ENCODE measurements at places on chromosomes 3 and 15.

GRCh38 chr15:87083201-87083600 lies 1003.5 kb downstream of the AGBL1 start:
- no peak for DNase-seq

DNA sequence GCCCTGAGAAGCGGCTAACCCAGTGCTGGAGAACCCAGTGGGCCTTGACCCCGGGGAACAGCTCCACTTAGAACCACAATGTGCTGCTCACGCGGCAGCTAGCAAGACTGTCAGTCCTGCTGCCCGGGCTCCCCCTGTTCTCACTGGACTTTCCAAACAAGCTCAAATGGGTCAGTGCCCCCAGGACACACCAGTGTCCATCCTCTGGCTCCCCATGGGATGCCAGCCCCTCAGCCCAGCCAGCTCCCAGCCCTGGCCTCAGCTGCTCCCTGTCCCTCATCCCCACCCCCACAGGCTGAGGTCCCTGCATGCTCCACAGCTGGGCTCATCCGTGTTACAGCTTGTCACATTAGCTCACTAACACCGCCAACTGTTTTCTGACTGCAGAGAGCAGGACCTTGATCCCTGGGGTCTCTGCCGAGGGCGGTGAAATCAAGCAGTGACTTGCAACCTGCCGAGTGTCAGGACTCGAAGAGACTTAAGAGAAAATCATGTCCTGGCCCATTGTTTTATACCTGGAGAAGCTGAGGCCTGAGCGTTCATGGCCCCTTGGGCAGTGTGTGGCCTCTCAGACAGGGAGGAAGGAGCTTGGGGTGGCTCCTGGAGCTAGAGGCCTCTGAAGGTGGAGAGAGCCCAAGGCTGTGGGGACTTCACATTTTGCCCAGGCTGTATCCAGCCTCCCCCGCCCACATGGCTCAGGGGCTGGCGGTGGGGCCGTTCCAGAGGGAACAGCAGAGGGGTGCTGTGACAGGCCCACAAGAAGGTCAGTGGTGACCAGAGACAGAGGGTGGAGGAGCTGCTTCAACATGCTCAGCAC lies 157.5 kb downstream of the MEGF11 start:
- no peak for DNase-seq

DNA sequence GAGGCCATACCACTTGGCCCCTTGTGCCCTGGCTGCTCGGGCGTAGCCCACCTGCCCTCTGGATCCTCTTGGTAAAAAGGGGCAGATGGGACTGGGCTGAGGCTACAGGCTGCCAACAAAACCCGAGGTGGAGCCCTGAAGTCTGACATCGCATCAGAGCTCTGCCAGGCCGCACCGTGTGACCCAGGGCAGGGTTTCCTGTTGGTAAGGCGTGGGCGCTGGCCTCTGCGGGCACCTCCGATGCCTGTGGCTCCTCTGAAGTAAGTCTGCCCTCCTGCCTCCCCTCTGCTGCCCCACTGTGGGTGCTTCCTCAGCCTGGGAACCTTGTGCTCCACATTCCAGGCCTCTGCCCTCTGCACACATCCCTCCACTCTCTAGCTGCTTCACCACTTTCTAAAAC lies 8.9 kb downstream of the CHDH start:
- DNase-seq: no peak

DNA sequence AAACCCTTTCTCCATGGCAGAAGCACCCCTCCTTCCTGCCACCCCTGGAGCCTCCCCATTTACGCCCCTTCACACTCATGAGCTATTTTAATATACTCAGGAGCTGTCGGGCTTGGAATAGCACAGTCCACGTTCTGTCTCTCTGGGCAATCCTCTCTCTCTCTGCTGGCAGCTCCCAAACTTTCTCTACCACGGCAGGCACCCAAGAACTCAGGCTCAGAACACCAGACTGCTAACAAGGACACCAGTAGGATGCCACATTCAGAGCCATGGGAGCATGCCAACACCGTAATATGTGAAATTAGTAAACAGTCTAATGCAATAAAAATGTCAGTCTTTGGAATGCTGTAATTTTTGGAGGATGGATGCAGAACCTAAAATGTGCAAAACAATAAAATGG lies 19.3 kb downstream of the TNFAIP8L3 start:
- DNase-seq: no peak

DNA sequence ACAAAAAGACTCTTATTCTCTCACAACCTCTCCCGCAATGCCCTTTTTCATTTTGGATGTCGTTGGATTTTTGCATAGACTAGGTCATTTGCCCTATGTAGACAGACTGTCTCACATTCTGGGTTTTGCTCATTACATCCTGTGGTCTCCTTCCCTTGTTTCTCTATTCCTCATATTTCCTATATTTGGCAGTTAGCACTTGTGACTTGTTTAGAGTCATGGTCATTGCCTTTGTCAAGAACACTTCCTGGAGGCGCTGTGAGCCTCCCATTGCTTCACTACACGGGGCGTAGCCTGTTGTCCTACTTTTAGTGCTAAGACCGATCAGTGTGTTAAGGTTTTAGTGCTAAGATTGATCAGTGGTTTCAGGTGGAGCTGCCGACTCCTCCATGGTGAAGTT lies 16.1 kb upstream of the TATDN2 start:
- DNase-seq: no peak

- no peak for DNase-seq
Observed at GRCh38 chr3:107798381-107798780, 275.6 kb downstream of the BBX start.

DNA sequence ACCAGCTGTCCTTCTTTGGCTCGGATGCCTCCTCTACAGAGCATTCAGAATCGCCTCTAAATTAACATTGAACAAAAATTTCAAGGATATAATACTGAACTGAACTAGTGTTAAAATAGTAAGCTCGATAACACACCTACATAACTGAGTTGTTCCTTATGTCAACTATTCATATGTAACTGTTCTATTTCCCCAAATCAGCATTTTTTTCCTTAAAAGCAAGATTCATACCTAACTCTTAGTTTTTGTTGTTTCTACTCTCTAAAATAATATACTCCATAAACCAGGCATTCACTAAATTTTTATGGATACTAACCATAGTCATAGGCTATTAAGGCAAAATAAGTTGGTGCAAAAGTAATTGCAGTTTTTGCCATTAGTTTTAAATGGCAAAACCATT lies 32.7 kb upstream of the OSTN start:
- no peak for DNase-seq

- DNase-seq: no peak
Observed at GRCh38 chr3:106036696-106037095, 167.9 kb upstream of the CBLB start.
